ENCODE measurements at places on chromosomes 3 and 15.

- no peak for DNase-seq
These were observed 164.5 kb upstream of the PROK2 start for GRCh38 chr3:71949442-71949841.

GRCh38 chr15:77497942-77498361, 77.3 kb downstream of the HMG20A start:
- no peak for DNase-seq

DNA sequence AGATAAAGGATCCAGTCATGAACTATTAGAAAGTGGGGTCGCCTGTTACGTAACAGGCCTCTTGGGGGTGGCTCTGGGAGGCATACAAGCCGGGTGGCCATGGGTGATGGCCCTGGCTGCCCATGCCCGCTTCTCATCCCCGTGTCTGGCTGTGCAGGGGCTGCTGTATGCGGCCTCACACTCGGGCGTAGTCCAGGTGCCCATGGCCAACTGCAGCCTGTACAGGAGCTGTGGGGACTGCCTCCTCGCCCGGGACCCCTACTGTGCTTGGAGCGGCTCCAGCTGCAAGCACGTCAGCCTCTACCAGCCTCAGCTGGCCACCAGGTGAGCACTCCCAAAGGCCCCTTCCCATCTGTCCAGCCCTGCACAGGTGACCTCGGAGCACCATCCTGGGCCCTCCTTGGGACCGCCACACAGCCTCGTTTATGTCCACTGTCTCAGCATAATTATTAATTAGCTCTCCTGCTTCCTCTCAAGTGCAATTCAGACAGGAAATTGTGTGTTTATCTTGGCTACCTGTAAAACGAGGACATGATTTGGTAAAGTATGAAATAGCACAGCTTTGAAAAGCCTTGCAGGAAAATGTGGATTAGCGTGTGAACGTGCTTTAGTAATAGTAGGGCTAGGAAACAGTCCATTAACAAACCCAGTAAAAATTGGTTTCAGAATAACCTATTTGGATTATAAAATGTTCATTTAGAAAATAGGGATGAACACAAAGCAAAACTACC, 8.1 kb downstream of the CIB1 start:
- no peak for DNase-seq

- no peak for DNase-seq
These were observed 51.7 kb downstream of the GOLIM4 start for GRCh38 chr3:168044049-168044448.

GRCh38 chr3:119637679-119638477, 22.5 kb downstream of the POPDC2 start:
- no peak for DNase-seq

DNA sequence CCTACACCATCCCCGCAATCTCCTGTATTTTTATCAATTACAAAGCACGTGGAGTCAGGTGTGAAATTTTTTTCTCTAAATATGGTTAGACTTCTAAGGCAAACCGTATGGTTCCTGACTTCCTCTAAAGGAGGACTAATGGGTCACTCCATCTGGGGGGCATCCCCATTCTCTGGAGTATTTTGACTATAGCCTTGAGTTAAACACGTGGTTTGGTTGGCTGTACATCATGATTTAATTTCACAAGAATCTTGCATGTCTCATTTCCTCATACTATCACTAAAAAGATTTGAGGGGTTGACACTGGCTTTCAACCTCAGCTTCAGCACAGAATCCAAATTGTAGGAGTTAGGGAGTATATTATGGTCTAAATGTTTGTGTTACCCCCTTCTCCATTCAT, 25.3 kb upstream of the ZNF770 start:
- DNase-seq = no peak

GRCh38 chr3:149813367-149814281, 609 bp downstream of the RNF13 start:
- DNase-seq = no peak

DNA sequence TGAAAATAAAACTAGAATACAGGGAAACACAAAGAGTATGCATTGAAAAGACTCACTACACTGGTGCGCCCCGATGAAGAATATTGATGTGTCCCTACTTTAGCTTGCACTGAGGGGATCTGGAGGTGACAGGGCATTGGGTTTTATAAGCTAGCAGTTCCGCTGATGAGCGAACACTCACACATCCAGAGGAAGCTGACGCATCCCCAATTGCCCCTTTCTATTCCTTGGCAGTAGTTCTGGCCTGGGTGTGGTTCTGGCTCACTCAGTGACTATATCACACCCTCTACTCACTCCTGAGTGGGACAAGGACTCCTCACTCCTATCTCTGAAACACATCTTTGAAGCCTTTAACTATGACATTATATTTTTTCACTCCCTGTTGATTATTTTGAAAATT, 71.0 kb downstream of the B3GNT5 start:
- no peak for DNase-seq

GRCh38 chr3:160779040-160779439, 23.0 kb downstream of the PPM1L start:
- DNase-seq = no peak

DNA sequence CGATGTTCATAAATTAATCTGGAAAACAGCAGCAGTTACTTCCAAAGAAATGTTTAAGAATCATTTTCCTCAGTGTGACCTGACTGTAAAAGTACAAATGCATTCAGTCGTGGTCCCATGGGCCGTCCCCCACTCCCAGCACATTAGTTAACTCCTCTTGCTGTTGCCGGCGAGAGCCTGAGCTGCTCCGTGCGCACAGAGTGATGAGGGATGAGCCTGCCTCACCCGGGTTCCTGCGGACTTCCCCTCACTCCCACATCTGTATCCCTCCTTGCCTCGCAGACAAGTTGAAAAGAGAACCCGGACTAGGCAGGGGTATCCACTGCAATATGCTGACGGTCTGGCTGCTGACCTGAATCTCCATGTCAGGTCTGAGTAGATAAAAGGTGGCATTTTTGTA, 861.7 kb upstream of the NR2F2 start:
- DNase-seq = no peak

- no peak for DNase-seq
These were observed 51.0 kb upstream of the ARL8B start for GRCh38 chr3:5071061-5071460.

GRCh38 chr15:75067123-75067830, 43.9 kb downstream of the PPCDC start:
- no peak for DNase-seq

- DNase-seq = no peak
These were observed 74.4 kb downstream of the MGLL start for GRCh38 chr3:127747751-127748521.

- no peak for DNase-seq
These were observed 221.6 kb upstream of the ATP10A start for GRCh38 chr15:26084771-26085170.

DNA sequence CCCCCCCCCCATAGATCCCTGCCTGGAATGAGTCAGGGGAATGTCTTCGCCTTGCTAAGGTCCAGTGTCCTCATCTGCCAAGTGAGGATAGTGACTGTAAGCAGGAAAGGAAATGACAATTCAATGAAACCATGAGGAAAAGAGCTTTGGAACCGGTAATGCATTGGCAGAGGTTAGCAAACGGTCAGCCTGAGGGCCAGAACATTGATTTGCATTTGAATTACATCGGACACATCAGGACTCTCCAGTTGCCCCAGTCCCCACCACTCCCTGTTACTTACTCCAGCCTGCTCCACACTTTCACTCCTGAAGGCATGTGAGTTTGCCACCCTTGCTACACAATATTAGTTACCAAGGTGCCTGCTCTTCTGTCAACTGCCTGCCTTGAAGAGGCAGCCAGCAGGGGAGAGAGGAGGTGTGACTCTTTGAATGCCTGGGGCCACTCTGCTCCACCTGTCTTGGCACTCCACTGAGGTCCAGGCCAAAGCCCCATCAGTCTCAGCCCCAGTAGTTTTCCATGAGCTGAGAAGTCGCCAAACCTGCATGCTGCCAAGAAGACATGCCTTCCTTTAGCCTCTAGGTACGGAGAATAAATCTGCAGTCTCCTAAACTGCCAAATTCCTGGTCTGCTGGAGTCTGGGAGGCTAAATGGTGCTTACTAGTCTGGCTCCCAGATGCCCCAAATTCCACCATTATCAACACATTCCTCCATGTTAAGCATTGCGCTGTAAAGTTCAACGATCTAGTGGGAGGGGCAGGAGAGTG, 191.7 kb upstream of the TLE3 start:
- DNase-seq = no peak

GRCh38 chr3:64225695-64226499, 631 bp upstream of the PRICKLE2 start:
- no peak for DNase-seq

- DNase-seq = no peak
These were observed 23.1 kb downstream of the NEDD4 start for GRCh38 chr15:55970286-55970685.

GRCh38 chr3:193894121-193894863, 241.7 kb upstream of the HES1 start:
- DNase-seq = no peak

- DNase-seq = no peak
These were observed 31.9 kb upstream of the THSD4 start for GRCh38 chr15:71083349-71083748.

DNA sequence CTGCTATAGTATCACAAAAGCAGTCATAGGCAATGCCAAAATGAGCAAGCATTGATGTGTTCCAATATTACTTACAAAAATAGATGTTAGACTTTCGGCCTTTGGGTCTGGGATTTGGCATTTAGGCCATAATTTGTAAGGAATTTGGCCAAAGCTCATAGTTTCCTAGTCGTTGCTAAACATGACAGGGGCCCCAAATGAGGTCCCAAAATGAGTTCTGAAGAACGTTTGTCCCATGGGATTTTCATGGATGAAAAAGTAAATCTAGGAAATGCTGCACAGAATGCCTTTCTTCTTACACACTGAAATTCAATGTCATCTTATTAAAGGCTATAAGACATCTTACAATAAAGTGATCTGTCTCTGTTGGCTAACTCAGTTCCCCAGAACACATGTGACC, 456.0 kb downstream of the CNTN4 start:
- no peak for DNase-seq

GRCh38 chr3:140710711-140711389, 33.0 kb downstream of the TRIM42 start:
- no peak for DNase-seq

DNA sequence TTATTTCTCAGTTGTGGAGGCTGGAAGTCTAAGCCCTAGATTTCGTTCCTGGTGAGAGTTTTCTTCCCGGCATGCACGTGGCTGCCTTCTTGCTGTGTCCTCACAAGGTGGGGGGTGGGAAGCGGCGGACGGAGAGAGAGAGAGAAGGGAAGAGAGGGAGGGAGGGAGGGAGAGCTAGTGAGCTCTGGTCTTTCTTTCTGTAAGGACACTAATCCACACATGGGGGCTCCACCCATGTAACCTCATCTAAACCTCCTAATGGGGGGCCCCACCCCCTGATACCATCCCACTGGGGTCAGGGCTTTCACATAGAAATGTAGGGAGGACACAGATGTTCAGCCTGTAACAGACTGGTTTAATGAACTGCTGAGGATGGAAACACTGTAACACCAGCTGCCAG, 7.3 kb downstream of the FBLN2 start:
- no peak for DNase-seq

DNA sequence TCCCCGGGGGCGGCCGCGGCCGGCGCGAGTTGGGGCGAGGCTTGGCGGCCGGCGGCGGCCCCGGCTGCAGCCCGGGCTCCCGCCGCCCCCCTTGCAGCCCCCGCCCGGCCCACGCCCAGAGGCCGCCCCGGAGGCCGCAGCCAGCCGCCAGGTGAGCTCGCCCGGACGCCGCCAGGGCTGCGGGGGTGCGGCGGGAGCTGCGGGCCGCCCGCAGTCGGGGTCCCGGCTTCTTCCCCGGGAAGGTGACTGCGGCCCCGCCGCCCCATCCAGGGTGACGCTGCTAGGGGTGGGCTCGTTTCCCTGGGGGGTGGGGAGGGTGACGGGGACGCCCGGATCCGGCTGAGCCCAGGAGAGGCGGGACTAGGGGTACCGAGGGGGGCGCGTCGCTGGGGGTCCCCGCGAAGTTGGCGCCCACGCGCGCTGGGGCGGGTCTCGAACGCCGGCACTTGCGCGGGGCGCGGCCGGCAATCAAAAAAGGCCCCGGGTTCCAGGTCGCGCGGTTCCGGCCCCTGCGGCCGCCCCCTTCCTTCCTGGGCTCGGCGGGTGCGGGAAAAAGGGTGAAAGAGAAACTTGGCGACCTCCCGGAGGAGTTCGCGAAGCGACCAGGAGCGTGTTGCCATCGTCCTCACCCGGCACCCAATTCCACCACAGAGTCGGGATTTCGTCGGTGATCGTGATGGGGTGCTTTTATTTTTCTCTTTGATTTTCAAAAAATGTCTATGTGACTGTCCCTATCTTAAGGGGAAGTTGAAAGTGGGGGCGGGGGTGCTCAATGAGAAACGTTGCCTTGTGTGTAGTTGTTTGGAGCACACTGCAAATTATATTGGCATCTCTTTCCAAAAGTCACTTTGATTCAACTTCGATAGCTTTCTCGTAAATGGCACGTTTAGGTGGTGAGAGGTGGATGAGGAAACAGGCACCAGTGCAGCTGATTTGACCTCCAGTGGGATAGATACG, 619 bp downstream of the ATXN7 start:
- DNase-seq = peak; percentile 0

- no peak for DNase-seq
These were observed 148.8 kb upstream of the HES1 start for GRCh38 chr3:193987186-193987585.

GRCh38 chr3:136979204-136979603, 21.4 kb downstream of the IL20RB start:
- no peak for DNase-seq

DNA sequence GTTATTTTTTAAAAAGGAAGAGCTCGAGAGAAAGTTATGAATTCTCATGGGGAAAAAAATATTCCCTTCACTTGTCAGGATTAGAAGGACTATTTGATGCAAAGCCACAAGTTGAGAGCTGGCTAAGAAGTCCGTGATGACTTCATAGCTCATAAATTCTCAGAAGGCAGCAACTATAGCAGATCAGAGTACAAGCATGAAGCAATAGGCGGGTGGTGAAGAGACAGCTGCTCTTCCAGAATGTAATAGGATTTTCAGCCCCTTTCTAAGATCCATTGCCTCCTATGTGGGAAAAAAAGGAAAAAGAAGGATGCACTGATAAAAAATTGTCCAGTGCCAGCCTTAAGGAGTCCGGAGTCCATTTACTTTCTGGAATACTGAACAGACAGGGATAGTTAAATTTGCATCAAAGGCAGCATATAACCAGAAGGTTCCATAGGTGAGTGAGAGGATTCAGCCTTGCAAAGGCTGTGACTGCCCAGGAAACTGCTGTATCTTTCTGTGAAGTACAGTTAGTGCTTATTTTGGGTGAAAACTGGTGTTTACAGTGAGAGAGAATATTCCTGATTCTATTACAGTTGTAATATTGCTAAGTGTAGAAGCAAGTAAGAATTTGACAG, 929.5 kb upstream of the ALCAM start:
- no peak for DNase-seq

DNA sequence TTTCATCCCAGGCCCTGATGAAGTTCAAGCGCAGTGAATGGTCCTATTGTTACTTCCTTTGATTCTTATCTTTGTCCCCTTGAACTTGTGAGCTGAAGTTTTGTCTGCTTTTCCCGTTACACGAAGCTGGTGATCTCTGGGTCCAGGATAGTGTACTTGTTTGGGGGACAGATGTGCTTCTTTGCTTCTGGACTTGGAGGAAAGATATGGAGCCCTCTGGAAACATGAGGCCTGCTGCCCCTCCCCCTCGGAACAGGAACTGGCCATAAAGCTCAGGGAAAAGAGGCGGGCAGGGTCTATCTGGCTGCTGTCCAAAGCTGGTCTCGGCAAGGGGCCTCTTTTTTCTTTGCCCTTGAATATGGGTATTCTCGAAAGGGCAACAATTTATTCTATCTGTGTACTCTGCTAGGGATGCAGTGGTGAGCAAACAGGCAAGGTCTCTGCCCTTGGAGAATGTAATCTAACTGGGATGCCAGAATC, 47.6 kb downstream of the IDH2 start:
- no peak for DNase-seq

GRCh38 chr3:64342940-64343688, 117.8 kb upstream of the PRICKLE2 start:
- no peak for DNase-seq
